Suppressor macrophage treated with lipopolysaccharide for 4 hours (primary cell): ENCODE measurements at places on chromosomes 4 and X.

GRCh38 chrX:111262086-111262485 is 8.2 kb downstream of the CAPN6 start:
- no peak for DNase-seq

GRCh38 chr4:94623126-94623911 is 134.4 kb upstream of the BMPR1B start:
- no peak for DNase-seq

GRCh38 chr4:52728691-52729240 is 22.5 kb downstream of the ERVMER34-1 start:
- no peak for DNase-seq

- DNase-seq = no peak
These were observed 791.6 kb downstream of the TRIML1 start for GRCh38 chr4:188930822-188931221.

DNA sequence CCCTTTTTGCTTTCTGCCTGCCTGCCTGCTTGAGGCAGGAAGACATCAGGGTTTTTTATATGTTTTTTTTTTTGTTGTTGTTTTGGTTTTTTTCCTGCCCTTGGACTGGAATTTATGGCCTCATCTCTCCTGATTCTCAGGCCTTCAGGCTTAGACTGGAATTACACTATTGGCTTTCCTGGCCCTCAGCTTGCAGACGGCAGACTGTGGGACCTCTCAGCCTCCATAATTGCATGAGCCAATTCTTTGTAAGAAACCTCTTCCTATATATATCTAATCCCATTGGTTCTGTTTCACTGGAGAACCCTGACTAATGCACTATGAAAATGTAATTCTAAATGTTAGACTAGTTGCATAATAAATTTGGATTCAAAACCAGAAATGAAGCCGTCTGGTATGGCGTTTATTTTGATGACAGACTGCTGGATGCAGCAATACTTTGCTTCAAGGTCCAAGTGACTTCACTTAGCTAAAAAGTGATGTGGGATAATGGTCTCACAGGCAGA is 59.0 kb downstream of the SEL1L3 start:
- DNase-seq = no peak

DNA sequence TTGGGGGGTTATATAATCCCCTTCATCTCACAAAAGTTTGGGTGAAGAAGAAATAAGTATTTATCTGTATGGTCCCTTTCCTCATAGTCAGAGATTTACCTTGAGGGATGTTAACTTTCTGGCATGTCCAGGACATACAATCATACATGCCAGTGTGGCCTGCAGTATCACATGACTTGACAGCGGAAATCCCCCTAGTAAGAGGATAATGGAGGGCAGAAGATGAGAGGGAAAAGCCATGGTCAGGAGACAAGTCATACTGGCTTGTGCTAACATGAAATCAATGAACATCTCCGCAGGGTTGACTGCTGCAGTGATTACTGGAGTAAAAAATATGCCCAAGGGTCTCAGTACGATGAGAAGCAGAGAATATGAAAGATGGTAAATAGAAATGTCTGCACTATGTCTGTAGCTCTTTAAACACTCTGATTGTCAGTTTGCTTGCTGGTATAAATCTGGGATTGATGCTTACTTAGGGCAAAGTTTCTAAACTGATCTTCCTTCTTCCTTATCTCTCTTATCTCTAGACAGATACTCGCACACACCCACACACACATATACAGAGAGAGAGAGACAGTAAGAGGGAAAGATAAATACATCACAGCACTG is 1385.6 kb upstream of the ADGRL3 start:
- no peak for DNase-seq

DNA sequence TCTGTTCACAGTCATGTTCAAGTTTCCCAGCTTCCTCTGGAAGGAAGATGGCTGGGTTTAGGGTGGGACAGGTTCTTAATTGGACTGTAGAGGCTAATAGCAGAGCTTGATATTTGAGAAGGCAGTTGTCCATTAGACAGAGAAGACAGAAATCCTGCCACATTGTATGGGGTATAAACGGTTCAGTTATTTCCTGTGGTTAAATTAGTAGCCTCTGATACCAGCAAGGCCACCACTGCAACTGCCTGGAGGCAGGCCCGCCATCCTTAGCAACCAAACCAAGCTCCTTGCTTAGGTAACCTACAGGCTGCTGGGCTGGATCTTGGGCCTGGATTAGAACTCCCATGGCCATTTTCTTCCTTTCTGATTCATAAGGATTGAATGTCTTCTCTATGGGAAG is 1367.0 kb downstream of the PCDH7 start:
- no peak for DNase-seq

- peak; percentile 32 for DNase-seq
These were observed 230.0 kb downstream of the CCSER1 start for GRCh38 chr4:90357117-90357710.

DNA sequence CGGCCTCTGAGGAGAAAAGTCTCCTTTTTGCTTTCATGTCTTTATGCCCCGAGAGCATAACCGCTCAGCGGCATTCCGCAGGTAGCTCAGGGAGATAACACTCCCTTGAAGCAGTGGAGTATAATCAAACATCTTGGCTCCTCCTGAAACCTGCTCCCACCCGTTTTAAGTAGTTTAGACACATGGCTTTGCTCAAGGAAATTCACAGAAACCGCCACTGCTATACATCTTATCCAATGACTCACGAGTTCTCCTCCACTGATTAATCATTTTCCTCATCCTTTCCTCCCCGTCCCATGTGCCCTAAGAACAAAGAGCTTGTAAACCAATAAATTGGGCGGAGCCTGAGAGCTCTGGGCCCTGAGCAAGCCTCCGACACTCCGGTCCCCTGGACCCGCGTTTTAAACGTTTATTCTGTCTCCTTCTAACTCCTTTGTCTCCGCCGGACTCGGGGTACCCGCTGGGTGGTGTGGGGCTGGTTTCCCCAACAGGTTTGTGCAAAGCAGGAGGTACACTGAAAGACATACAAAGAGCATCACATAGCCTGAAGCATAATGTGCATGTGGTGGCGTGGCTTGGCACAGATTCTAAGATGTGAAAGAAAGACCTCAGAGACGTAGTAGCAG is 401.2 kb downstream of the TLL1 start:
- DNase-seq = no peak

- no peak for DNase-seq
These were observed 93.9 kb downstream of the FAM53A start for GRCh38 chr4:1590244-1590643.

- no peak for DNase-seq
These were observed 147.9 kb downstream of the PTCHD1 start for GRCh38 chrX:23482561-23482960.

DNA sequence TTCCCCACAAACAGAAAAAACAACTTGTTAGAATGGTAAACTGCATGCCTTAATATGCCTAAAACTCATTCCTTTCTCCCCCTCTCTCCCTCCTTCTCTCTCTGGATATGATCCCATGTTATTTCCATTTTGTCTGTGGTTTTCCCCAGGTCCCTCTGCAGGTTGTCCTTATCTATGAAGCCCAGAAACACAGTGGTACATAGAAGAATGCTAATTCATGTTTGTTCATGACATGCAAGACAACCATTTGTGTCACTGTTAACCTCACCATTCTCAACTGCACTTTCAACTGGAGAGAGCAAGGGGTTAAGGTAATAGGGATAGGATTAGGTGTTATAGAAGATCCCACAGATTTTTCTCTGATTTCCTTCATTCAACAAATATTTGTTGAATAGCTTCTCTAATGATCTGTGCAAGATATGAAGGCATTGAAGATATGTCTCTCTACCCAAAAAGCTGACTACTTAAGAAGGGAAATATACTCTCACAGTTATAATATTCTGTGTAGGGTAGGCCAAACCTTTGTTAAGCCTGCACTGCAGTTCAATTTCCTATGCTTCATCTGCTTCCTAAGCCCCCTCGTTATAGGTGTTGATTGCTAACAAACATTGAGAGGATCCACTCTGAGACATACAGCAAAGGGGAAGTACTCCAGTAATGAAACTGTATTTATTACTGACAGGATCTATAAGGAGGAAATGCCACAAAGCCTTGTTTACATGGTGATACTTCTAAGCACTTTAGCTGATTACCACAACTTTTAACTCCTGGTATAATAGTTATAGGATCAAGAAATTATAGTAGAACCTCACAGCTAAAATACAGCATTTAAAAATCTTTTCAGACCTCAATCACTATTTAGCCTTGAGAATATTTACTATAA is 96.1 kb downstream of the FRYL start:
- peak; percentile 48 for DNase-seq

DNA sequence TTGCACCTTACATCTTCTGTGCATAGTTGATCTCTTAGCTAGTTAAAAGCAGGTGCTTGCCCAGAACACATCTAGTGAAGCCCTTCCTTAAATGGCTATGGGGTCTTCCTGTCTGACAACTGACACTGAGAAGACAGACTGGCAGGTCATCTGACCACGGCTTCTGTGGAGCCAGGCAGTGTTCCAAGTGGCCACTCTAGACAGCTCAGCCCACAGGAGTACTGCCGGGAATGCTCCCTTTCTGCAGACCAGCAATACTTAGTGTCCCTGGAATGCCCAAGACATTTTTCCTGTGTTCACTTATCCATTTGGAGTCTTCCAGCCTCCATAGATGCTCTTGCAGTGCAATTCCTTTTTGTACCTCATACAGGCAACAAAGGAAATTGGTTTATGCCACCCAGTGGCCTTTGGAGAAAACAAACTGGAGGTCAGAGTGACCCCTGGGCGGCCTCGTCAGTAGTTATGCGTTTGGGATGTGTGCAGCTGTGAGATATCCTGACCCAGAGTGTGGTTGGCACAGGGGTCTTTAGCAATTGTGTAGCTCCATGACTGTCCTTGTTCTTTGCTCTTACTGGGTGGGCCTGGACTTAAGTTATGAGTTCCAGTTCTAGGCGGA is 335.5 kb downstream of the ARHGAP10 start:
- DNase-seq = no peak
